ENCODE measurements at places on chromosomes 2 and 18. TPM values are rescaled to one million over a fixed set of nuclear protein-coding genes. Genes with fewer than 3 reads are reported as not detected.

- peak; percentile 7 for DNase-seq
Observed at GRCh38 chr2:148614014-148614321, 30.6 kb upstream of the EPC2 start.

- no peak for DNase-seq
Observed at GRCh38 chr2:169087757-169088379, 18.5 kb downstream of the DHRS9 start.

- no peak for DNase-seq
Observed at GRCh38 chr2:204090021-204090420, 153.5 kb downstream of the ICOS start.

- DNase-seq: peak; percentile 39
Observed at GRCh38 chr2:219541611-219542180, 1.9 kb downstream of the CHPF start.

GRCh38 chr18:62660691-62661090 is 54.6 kb upstream of the PHLPP1 start:
- no peak for DNase-seq

- DNase-seq: no peak
Observed at GRCh38 chr2:209990838-209991237, 11.6 kb upstream of the RPE start.

- DNase-seq: no peak
Observed at GRCh38 chr2:223457301-223457700, 144.9 kb downstream of the SCG2 start.

DNA sequence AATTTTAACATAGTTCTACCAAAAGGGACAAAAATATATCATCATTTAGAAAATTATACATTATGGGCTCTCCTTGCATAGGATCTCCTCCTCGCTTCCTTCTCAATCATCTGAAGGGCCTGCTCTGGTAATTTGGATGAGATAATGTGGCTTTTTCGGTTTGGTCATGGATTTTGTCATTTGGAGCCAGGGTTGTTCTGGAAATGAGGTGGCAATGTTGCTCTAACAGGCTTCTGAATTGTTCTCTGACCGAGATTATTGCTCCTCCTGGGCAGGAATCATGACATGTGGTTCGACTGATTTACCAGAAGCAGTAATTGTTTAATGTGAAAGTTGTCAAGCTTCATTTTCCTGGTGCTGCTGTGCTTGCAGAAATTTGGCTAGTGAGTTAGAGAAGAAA is 194.7 kb upstream of the ERBB4 start:
- no peak for DNase-seq

GRCh38 chr2:45293182-45293581 is 283.9 kb upstream of the SIX2 start:
- DNase-seq: no peak

- DNase-seq: no peak
Observed at GRCh38 chr2:233240897-233241296, 10.6 kb upstream of the ATG16L1 start.

- DNase-seq: no peak
Observed at GRCh38 chr2:120125195-120125594, 98.0 kb downstream of the TMEM185B start.

GRCh38 chr2:119862127-119862889 is 102.6 kb downstream of the PTPN4 start:
- DNase-seq: no peak

DNA sequence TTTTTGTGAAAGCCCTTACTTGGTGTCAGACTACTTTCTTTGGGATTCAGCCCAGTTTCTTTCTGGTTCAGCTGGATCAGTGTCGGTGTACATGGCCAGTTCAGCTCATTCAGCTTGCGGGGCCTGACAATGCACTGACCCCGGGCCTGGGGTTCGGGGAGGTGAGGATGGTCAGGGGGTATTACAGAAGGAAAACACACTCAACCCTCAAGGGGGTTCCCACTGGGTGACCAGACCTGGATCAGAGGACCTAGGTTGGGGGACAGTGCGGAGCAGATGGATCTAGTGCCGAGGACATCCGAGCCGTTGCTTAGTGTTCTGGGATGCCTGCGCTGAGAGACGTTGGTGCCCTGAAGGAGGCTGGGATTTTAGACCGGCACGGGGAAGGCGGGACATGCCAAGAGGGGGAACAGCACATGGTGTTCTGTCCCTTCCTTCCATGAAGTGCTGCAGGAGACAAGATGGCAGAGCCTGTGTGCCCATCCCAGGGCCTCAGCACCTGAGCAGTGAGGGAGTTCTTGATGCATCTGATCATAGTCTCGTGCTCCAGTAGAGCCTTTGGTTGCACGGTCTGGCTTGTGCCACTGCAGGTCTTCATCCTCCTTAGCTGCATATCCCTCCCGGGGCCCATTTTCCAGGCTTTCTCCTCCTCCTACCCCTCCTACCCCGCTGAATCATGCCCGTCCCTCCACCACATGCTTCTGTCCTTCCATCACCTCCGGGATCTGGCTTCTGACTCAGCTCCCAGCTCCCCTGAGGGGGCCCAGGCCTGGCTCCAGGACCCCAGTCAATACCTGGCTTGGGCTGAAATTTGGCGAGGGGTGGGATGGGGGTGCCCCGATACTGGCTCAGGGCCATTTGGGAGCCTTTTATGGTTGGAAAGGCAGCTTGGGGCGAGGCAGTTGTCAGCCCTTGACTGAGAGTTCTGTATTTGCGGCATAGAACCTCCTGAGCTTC is 18.0 kb downstream of the SPEG start:
- peak; percentile 77 for DNase-seq

DNA sequence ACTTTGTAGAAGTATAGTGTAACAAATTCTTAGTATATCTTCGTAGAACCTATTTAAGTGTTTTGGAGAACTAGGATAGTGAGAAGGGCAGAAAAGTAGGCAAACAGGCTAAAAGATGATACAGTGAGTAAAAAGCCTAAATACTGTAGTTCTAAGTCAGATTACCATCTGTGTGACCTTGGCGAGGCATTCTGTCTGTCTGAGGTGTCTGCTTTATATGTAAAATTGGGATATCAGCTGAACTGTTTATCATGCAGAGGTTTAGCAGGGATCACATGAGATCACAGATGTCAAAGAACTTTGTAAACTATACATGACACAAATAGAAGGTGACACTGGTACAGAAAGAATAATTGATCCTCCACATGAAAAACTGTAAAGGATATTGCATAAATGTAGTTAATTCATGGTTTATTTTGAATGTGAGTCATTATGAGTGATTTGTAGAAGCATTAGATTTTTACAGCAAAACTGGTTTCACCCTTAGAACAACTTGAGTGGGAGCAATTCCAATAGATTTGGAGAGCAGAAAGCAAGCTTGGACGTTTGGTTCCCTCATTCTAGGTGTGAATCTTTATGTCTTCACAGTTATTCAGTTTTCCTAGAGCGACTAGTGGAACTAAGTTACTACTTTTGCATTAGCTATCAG is 41.9 kb downstream of the TAF1B start:
- DNase-seq: no peak

DNA sequence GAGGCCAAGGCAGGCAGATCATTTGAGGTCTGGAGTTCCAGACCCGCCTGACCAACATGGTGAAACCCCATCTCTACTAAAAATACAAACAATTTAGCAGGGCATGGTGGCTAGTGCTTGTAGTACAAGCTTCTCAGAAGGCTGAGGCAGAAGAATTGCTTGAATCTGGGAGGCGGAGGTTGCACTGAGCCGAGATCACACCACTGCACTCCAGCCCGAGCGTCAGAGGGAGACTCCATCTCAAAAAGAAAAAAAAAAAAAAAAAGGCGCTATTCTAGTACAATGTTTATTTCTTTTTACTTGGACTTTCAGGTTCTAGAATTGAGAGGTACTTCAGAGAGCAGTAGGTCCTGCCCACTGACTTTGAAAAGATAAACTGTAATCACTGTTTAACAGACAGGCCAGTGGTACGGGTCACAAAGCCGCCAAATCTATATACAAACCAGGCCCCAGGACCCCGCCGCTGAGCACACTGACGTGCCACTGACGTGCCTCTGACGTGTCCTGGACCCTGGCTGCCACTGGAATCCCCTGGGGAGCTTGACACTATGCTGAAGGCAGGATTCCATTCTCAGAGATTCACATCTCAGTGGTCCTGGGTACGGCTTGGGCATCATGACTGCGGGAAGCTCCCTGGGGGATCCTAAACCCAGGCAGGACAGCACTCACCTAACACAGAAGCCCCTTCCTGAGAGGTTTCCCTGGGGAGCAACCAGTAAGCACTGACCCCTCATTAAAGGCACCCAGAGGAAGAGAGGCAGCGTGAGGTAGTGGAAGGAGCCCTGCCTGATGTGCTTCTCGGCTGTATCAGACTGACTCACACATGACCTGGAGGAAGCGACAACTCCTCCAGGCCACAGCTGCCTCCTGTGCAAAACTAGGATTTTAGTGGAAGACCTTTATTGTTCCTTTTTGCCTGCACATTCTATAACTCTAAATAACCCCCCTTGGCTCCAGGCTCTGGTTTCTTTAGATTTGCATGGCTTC is 197.8 kb upstream of the MEIS1 start:
- no peak for DNase-seq

GRCh38 chr2:155727187-155727895 is 605.2 kb downstream of the NR4A2 start:
- DNase-seq: no peak

GRCh38 chr2:8096484-8096883 is 585.4 kb upstream of the ID2 start:
- DNase-seq: no peak

DNA sequence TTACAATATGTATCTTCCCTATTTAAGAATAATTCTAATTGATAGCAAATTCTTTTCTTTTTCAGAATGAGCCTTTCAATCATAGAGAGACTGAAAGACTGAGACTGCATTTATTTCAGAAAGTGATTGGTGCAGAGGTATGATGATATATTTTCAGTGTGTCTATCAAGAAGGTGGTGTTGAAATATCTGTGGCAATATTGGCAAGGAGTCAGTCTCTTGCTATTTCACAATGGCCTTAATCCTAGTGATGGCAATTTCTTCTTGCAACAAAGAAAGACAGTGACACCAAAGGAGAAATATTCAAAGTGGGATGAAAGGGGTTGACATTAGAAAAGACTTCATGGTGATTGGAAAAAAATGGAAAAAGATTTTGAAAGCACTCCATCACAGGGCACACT is 21.7 kb upstream of the ZBTB14 start:
- DNase-seq: no peak

GRCh38 chr2:101463911-101464641 is 10.8 kb downstream of the RFX8 start:
- no peak for DNase-seq

DNA sequence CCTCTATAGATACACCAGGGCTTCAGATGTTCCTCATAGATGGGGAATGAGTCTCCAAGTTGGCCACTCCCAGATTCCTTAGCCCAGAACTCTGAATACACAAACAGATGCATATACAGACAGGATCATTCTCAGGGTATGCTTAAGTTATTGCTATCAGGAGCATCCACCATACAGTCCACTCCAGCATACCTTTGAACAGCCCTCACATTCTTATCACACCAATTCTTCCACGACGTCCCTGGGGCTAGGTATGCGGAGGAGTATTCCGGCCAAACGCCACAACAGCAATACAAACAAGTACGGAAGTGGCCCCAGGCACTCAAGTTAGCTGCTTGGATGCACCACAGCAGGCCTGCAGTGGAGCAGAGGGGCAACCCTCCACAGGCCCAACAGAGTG is 312.5 kb upstream of the CHAC2 start:
- DNase-seq: no peak

- DNase-seq: no peak
Observed at GRCh38 chr2:168245074-168245825, 2.1 kb downstream of the STK39 start.

DNA sequence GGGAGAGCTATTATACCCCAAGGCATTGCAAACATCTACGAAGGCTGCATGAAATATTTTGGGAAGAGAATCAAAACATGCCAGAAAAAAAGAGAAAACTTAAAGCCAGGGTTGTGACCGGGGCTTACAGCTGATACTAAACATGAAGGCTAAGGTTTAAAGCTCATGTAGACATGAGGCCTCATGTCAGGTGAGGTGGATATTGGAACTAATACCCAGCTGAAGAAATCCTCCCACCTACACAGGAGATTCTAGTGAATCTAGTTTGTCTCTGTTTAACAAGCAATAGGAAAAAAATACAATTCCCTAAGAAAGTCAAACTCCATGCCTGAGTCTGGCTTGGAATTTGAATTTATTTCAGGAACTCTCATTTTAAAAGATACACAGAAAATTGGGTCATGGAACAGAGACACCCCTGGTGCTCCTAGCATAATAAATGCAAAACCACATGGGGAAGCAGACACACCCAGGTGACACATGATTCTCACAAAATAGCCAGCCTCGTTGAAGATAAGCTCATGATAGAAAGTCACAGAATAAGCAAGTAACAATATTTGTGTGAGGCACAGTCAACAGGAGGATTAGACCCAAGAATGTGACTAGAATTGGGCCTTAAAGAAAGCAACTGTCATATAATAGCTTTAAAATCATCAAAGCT is 42.2 kb downstream of the UPP2 start:
- DNase-seq: no peak

GRCh38 chr2:21590026-21590690 is 466.4 kb downstream of the TDRD15 start:
- no peak for DNase-seq

DNA sequence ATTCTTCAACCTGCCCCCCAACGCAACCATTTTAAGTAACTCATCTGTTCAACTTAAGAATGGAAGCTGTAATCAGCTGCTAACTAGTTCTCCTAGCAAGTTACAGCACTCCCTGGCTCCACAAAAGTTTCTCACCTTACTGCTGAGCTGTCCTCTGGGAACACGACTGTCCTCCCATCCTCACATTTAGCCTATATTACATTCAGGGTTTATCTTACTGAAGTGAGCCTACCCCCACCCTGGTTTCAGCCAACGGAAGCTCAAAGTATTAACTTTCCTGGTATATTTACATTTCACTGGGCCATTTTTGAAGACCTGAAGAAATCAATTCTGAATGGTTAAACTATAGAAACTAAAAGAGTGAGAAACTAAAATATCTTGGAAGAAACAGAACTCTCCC is 64.9 kb upstream of the TANK start:
- no peak for DNase-seq

GRCh38 chr2:12436935-12437561 is 279.7 kb upstream of the TRIB2 start:
- DNase-seq: no peak

GRCh38 chr2:174025271-174026121 is 60.3 kb upstream of the SP3 start:
- no peak for DNase-seq

DNA sequence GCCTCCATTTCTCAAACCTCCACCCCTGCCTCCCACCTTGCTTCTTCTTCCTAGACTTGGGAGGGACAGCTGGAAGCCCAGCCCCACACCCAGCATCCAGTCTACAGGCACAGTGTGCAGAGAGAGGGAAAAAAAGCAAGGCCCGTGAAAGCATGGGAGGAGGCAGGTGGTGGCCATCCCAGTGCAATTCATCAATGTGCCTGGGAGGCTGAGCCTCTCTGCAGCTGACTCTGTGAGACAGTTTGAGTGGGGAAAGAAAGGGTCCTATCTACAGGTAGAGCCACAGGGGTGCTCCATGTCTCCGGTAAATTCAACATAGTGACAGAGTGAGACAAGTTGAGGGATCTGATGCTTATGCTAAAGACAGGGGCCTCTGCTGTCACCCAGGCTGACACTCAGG is 340.6 kb downstream of the DYSF start:
- DNase-seq: no peak

GRCh38 chr2:199972088-199972626 is 16.8 kb downstream of the MAIP1 start:
- no peak for DNase-seq

Gene SOCS6
- 24.5 TPM for total RNA-seq

Gene OXER1
- 0.82 TPM for total RNA-seq

Gene M1AP
- total RNA-seq: 1.3 TPM

Gene CD207
- not detected for total RNA-seq

Gene FZD7
- 14.5 TPM for total RNA-seq

Gene FBXO41
- total RNA-seq: 7.0 TPM

Gene ITGB6
- 68.5 TPM for total RNA-seq

Gene CLEC4F
- not detected for total RNA-seq

Gene SKOR2
- not detected for total RNA-seq

Gene AGXT
- 0.25 TPM for total RNA-seq

Data from kidney epithelial cell (primary cell).